Spinal cord (tissue), 10 donors: ENCODE measurements at places on chromosomes 16 and 17.
A peak's percentile ranks its signal among the peaks of the same experiment; 100 is the strongest.

DNA sequence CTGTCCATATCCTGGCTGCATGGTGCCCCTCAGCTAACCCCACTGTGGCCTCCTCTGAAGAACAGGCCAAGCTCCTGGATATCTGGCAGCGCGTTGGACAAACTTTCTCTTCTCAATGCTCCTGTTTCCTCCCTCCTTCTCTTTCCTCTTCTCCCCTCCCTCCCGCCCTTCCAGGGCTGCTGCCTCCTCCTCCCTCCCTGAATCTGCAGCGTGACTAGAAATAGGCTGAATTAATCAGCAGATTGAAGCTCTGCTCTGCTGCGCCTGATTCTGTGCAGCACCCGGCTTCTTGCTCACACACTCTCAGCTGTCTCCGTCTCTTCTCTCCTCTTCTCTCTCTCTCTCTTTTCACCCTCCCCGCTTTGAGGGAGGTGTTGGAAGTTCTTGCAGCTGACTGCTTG lies 19.8 kb downstream of the TMEM94 start:
- DNase-seq: no peak

DNA sequence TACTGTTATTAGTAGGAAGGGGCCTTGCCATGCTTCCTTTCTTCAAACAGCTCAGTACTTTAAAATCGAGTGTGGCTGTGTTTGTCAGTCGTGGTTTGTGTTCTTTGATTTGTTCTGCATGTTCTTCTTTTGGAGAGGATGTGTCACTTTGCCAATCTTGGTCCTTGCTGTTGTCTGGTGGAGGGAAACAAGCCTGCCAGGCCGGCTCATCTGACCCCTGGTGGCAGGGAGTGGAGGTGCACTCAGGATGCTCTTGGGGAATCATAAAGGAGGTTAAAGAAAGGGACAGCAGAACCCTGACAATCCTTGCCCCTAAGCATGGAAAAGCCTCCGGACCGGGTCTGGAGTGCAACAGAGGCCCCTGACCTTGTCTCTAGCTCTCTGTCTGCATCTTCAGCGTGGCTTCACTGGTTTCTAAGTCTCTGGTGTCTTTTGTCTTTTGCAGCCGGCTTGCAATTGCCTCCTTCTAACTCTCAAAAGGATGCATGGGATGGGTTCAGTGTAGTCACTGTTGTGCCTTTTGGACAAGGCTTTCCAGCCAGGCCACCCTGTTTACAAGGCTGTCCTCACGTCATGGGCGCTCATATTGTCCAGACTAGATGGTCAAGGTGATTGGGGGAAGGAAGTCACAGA lies 135.8 kb downstream of the WWOX start:
- DNase-seq: peak; percentile 68

DNA sequence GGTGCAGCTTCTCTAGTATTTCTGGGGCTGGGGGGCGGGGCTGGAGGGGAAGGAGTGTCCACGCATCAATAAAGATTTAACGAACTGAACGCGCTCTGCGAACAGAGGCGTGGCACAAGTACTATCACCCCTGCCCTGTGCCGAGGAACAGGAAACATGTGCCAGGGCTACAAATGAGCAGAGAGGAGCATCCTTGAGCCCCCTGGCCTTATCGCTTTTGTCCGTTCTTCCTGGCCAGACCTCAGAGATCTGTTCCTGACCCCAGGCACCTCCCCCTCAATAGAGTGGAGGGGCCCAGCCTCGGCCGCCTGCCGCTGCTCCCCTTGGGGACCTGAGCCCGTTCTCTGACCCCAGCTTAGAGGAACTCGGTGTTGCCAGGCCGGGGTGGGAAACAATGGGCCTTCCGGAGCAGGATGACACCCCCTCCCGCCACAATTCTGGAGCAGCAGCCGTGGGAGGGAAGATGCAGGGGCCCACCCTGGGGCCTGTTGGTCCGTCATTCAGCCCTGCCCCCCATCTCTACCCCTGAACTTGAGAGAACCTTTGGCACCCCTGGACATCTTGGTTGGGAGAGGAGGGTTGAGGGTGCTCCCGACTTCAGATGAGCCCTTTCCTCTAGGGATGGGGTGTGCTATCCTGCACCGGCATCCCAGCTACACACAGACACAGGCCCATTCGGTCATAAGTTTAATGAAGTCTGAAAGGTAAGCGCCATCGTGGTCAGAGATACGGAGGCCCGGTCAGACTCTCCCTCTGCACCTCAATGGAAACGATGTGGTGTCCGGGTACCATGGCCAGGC lies 1.1 kb downstream of the NAA38 start:
- DNase-seq: peak; percentile 49

- DNase-seq: no peak
Measured at GRCh38 chr16:53456625-53457024, 22.4 kb downstream of the RBL2 start.

GRCh38 chr16:8935989-8936388 lies 27.7 kb downstream of the USP7 start:
- DNase-seq: no peak

DNA sequence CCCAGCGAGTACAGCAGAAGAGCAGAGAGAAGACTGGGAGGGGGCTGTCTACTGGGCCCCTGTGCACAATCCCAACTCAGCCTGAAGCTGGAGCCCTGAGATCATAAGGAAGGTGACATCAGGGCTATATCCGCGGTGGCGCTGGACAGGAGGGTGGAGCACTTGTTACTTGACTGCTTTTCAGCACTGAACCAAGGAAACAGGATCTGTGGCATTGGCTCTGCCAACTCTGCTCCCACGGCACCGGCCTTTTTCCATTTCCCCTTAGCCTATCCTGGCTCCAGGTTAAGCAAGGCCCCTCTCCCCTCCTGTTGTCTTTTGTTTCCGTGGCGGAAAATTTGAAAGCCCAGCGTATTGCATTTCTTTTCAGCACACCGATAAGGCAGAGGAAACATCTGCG lies 125.0 kb upstream of the IRX3 start:
- no peak for DNase-seq

GRCh38 chr17:56821847-56822534 lies 11.7 kb downstream of the C17orf67 start:
- DNase-seq: no peak

DNA sequence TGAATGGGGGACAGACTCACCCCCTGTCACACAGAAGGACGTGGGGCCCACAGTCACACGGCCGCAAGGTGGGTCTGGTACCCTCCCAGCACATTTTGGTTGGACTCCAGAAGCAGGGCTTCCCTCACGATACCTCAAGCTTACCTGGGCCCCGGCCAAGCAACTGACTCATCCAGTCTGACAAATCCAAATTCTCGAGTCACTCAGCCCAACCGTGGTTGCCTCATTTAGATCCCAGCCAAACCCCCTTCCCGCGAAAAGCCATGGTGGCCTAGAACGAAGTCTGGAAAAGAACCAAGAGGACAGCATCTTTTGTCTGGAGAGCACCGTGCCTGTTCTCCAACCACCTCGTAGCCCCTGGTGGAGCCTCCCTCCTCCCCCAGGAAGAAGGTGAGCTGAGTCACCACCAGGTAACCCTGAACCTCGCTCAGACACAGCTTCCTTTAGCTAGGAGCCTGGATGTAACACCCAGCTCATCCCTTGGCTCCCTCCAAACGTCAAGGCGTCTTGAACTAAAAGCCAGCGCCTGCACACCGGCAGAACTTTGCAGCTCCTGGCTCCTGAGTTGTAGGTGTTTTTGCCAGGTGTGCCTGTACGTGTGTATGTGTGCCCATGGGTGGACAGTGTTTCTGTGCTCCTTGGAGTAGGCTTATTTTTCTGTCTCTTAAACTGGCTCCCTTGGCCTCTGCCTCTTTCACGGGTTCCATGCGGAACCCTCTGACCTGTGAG lies 78.9 kb downstream of the CMIP start:
- DNase-seq: no peak

GRCh38 chr16:51154271-51155171 lies 3.5 kb upstream of the SALL1 start:
- no peak for DNase-seq

DNA sequence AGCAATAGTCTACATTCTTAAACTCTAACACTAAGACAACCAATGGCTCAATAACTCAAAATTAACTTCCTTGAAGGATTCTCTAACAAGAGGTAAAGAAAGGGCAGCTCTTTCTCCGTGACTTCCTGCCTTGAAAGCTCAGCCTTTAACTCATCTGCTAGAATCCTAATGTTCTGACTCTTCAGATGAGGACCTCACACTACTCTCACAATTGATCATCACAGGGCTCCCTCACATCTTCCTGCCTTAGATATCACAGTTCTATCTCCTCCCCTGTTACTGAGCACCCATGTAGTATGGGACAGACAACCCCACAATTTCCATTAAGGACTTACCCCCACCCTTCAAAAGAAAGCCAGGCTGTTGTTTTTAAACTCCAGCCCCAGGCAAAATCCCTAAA lies 33.5 kb downstream of the SMURF2 start:
- no peak for DNase-seq

DNA sequence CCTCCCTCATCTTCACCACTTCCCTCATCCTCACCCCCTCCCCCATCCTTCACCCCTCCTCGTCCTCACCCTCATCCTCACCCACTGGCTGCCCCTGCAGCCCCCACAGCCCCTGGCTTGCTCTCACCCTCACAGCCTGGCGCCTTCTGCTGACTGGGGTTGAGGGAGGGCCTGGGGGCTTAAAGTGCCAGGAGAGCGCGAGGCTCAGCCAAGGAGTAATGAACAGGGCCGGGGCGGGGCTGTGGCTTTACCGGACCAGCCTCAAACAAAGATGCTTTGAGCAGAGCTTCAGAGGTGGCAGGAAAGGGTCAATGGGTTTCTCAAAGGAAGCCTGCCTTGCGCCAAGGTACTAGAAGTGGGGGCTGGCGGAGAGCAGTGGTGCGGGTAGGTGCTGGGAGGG lies at the start of gene PRSS33:
PRSS33 (minus strand) TSS at position 155 of the 400 bp plus-strand sequence. CDS start 1,013 bp downstream, outside the sequence.
- DNase-seq: no peak

DNA sequence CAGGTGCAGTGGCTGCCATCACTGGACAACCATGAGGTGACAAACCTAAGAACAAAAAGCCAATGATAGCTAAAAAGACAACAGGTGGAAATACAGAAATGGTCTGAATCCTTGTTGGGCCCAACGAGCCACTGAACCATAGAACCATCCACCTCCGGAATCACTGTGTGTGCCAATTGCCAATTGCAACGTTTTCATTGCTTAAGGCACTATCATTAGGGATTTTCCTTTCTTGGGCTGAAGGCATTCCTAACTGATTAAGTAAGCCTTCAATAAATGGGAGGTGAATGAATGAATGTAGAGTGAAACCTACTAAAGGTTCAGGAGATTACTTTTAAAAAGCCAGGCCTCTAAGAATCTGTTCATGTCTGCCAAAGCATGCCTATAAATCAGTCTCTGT lies 3.6 kb downstream of the USP31 start:
- no peak for DNase-seq

DNA sequence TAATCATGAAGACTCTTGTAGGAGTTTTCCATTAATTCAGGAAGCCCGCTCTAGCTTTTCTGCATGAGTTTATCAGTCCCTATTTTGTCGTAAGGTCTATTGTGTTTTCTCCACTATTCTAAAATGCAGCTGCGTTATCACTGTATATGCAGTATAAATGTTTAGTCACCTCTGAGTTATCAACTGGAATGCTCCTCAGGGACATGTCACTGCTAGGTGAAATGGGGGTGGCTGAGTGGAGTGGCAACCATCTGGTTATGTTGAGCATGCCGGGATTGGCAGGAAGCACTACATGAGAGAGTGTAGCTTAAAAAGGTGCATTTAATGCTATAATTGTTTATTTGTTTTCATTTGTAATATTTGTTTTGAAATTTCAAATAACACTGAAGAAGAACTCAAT lies 285.2 kb upstream of the ELAC2 start:
- DNase-seq: no peak

DNA sequence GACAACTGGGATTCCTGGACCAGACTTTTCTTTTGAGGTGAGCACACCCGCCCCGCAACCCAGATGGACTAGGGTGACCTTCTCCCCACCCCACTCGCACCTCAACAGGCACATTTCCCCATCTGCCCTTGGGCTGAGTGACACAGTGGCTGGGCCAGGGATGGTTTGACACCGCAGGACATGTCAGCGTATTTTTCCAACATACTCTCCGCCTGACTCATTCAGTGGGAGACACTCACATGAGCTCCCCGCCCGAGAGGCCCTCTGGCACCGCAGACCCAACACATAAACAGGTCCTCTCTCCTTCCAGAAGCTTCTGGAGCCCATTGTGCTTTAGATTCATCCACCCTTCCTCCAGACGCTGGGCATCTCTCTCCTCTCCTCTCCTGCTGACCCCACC lies 69.4 kb downstream of the ZDHHC7 start:
- DNase-seq: no peak

GRCh38 chr16:23802776-23803175 lies 33.0 kb upstream of the PRKCB start:
- DNase-seq: no peak

GRCh38 chr16:19844945-19845641 lies 39.6 kb downstream of the GPRC5B start:
- no peak for DNase-seq

- no peak for DNase-seq
Measured at GRCh38 chr16:13186813-13187212, 285.4 kb downstream of the SHISA9 start.

DNA sequence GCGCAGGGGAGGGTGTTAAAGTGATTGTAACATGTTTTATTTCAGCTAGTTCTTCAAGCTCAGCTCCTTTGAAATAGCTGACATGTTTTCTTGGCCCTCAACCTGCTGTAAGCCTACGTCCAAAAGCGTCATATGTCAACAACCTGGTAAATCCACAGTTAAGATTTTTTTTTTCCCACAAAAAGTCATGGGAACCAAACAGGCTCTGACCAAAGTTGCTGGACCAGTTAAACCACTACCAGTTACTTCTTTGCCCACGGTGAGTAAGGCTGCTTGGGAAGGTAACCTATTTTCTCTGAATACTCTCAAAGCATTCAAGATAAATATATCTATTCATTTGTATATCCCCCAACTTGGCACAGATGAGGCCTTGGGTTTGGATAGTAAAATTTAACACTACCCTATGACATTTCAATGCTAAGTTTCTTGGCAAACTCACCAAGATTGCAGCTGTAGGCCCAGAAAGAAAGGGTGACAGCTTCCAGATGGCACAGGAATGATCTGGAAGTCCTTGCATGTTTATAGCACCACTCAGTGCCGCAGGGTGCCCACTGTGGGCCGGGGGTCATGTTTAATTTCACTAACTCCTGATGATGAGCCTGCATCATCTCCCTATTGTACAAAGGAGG lies 166.2 kb downstream of the XYLT1 start:
- DNase-seq: no peak

DNA sequence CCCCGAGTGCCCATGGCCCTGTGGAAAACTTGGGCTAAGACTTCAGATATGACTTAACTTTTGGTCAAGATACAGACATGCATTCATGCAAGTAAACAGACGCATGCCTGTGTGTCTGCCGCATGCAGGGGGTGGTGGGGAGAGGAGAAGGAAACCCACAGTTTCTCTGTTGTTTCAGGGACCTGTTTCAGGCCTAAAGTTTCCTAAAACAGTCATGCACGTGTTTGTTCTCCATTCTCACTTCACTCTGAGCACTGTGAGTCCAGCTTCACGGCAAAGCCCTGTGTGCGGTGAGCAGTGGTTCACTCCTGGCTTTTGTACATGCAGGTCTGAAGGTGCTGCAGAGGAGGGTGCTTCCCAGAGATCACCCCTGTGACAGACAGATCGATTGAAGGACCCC lies 158.7 kb downstream of the FOXL1 start:
- no peak for DNase-seq

GRCh38 chr16:65295527-65295926 lies 173.7 kb upstream of the CDH11 start:
- DNase-seq: no peak
